ENCODE measurements at places on chromosomes 4 and X.

DNA sequence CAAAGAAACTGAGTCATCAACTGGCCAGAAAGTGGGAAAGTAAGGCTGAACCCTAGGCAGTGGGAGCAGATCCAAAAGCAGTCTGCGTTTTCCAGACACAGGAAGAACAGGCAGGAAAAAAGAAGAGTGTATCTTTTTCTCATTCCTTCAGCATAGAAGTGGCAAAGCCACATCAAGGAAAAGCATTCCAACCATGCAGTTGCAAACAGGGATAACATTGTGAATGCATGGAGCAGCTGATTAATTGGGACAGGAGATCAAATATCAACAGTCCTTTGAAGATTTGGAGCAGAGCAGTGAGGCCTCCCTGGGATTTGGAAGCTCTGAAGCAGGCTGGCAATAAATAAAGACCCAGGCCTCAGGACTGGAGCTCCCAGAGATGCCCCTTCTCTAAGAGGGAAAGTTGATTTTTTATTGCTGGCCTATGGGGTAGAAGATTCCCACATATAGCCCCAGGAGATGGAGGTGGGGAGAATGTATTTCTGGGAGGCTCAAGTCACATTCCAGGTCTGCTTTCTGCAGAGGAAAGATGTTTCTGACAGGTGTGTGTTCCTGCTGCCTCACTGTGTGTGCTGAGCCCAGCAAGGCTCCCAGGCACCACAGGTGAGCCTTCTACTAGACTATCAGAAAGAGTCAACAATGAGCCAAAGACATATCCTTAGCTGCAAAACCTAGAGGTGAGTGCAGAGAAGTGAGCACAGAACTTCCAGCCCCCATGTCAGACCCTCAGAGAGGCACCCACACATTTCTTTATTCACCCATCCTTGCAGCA is 222.5 kb downstream of the RAB28 start:
- DNase-seq: no peak

DNA sequence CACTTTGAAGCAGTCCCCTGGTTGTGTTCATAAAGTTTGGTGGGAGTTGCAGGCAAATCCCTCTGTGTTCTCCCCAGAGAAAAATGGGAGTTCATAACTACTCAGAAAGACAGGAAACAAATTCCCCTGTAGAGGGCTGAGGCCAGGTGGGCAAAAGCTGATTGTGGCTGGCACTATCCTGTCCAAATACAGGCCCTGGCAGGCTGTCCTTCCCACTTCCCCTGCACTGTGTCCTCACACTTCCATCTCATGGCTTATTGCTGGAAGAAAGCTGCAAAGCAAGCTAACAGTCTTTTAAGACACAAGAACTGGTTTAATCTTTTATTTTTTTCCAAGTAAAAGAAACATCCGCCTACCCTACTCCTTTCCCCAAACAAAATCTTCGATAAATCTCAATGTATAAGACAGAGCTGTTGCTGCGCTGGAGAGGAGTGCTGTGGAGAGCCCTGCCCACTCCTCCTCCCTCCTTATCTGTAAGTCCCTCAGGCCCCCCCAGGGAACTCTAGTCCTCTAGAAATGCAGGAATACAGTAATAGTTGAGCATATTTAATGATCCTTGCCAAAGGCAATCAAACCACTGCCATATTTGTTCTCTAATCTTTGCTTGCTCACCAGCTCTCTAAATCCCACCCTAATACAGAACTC is 14.0 kb downstream of the TAPT1 start:
- no peak for DNase-seq

DNA sequence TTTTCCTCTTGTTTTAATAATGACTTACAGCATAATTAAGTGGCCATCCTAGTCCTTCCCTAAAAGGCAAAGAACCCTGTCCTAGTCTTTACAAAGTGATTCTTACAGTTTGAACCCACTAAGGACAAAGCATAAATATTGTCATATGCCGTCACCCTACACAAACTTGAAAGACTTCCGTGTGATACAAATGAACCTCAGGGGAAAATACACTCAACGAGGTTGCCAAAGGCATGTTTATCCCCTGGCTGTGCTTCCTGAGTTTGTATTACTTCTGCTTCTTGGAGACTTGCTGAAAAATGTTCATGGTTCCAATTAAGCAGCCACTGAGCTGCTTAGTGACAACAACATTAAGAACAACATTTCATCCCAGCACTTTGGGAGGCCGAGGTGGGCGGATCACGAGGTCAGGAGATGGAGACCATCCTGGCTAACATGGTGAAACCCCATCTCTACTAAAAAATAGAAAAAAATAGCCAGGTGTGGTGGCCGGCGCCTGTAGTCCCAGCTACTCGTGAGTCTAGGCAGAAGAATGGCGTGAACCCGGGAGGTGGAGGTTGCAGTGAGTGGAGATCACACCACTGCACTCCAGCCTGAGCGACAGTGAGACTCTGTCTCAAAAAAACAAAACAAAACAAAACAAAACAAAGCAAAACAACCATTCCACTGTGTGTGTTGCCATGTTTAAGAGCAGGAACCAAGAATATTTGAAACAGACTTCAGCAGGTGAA is 16.2 kb downstream of the RASSF6 start:
- peak; percentile 47 for DNase-seq

DNA sequence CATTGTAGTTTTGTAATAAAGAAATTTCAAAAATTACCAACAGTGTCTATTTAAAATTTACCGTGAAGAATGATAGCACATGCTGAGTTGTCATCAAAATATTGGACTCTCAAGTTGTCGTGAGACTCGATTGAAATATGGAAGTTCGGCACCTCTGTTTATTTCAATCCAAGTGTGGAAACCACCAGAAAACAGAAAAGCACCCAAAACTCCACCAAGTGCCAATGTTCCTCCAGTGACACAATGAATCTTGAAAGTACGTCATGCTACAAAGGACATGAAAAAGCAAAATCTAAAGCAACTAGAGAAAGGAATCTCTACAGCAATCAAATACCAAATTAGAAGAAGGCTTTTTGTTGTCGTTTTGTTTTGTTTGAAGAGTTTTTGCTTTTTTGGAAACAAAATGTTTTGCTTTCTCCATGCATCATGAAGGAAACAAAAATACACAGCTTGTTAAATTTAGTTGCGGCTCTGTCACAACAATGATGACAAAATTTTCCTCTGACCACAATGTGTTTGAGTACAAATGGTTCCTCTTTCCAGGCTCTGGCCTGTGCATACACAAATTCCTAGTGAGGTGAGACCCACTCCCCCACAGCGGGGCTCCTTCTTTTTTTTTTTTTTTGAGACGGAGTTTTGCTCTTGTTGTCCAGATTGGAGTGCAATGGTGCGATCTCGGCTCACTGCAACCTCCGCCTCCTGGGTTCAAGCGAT is 9.6 kb upstream of the IL13RA1 start:
- no peak for DNase-seq

DNA sequence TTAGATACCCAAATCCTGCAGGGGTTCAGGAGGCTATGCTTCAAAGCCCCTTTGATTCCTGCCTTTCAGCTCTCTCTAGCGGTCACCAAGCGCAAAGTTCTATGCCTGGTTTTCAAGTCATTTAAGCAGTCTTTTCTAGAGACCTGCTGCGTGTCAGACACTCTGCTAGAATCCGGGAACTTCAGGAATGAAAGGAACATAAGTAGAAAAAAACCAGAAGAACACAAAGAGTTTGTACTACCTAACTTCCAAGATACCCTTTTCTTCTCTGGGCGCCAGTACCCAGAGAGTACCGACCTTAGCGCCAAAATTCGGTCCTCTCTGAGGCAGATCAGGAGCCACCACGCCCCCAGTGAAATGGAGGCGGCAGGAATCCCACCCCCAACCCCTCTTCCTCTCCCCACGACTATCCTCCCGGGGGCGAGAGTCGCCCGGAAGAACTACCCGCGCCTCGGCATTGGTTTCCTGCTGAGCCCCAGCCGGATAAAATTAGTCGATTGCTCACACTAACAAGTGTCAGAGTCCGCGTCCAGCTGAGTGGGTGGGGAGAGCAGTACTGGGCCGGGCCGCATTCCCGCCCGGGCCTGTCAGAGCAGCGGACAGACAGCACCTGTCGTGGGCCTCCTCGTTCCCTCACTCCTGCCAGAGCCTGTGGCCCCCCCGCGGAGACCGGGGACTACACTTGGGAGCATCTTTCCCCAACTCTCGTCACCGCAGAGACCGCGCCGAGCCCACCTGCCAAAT is 78.8 kb downstream of the RLIM start:
- no peak for DNase-seq

DNA sequence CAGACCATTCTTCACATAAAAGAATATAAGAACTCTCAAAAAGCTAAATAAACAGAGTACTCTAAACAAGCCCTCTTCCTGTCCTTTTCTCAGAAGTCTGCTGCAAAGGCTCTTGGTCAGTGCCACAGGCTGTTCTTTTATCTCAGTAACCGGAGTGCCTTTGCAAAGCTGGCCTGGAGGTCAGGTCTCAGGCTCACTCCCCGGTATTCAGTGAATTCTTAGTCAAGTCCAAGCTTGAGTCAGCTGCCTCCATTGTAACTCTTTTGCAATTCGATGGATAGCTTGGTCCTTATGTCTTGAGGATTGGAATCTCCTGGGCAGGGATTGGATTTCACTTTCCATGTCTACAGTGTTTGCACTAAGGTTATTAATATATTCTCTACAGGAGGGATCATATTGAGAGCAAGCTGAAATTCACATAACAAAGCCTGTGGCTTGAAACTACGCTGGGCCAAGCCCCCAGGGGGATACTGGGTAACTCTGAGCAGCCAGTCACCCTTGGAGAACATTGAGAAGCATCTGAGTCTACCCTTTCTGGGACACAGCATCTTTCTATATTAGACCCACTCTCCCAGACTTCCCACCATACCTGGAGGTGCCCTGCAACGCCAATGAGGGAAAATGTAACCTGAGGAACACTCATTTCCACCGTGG is 10.0 kb upstream of the HS6ST2 start:
- no peak for DNase-seq

GRCh38 chrX:153782313-153782712 is 1.5 kb downstream of the SRPK3 start:
- DNase-seq: no peak

DNA sequence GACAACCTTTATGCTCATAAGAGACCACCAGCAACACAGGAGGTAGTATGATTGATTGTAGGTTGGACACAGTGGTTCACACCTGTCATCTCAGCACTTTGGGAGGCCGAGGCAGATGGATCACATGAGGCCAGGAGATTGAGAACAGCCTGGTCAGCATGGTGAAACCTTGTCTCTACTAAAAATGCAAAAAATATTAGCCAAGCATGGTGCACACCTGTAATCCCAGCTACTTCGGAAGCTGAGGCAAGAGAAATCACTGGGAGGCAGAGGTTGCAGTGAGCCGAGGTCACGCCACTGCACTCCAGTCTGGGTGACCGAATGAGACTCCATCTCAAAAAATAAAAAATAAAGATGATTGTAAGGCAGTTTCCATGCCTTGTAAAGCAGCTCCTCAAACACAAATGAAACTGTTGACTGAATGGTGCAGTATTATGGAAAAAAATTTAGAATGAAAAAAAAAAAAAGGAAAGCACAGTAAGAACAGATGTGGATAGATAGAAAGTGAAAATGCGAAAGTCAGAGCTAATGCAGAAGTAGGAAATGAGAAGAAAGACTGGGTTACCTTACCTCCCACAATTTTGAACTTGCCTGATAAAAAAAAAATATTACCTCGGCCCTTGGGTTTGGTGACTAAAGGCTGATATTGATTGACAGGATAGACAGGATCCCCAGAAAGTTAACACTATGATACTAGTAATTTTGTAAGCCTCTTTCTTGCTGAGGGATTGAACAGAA is 249.2 kb upstream of the TRAM1L1 start:
- DNase-seq: no peak

GRCh38 chrX:23356189-23356588 is 21.5 kb downstream of the PTCHD1 start:
- no peak for DNase-seq

- DNase-seq: peak; percentile 22
These were observed 672 bp downstream of the LONRF3 start for GRCh38 chrX:118974908-118975671.

- no peak for DNase-seq
These were observed 32.7 kb upstream of the TCEANC start for GRCh38 chrX:13620207-13620606.

GRCh38 chrX:79570524-79571240 is 203.5 kb upstream of the ITM2A start:
- DNase-seq: no peak

DNA sequence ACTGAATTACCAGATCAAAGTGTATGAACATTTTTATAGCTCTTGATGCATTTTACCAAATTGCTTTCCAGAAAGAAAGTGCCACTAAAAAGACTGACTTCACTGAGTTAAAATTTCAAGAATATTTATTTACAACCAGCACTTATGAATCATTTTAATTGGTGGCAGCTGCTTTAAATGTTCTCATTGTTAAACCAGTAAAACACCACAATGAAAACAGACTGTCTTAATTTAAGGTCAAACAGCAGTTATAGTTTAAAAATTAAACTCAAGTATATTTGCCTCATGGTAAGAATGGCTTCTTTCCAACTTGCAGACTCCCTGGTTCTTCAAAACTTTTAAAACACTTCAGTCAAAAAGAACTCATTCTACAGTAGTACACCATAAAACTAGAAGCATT is 36.9 kb downstream of the AMMECR1 start:
- DNase-seq: peak; percentile 6

DNA sequence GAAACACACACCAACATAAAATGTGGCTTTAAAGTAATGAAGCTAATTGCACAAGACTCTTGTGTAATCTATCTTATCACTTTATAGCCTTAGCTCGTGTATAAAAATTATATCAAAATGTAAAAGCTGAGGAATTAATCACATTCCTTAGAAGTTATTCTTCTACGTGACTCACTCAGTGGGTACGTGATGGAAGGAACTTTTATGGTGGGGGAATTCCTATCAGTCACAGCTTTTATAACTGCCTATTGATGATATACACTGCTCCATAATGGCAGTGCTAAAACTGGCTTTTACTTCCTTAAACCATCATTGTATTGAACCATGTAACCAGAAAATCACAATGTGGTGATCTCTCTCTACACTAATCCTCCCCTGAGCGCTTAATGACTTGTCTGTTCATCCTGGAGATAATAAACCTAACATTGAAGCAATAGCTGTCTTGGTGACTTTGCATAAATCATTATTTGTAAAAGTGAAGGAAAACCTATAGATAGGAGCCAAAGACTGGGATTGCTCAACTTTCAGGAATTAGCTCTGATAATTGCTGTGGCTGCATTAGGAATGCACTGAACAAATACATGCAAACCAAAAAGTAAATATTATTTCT is 276.7 kb downstream of the GBA3 start:
- DNase-seq: no peak

GRCh38 chr4:18636001-18636585 is 614.5 kb upstream of the LCORL start:
- DNase-seq: no peak

GRCh38 chrX:43349363-43349762 is 306.7 kb upstream of the MAOA start:
- peak; percentile 25 for DNase-seq

DNA sequence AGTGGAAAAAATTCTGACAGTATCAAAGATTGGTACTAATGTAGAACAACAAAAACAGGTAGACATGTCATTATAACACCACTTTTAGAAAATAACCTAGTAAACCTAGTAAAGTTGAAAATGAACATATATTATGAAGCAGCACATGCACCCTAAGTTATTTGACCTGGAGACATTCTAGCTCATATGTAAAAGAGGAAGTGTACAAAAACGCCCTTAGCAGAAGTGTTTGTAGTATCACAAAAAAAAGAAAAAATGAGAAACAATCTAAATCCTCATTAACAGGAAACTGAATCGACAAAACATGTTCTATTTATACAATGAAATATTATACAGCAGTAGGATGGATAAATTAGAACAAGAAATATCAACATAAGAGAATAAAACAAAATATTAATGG is 318.9 kb upstream of the PPP1R2C start:
- DNase-seq: no peak

- no peak for DNase-seq
These were observed 1615.3 kb downstream of the PCDH18 start for GRCh38 chr4:135917011-135917410.

- peak; percentile 6 for DNase-seq
These were observed 258.2 kb downstream of the PPP1R2C start for GRCh38 chrX:42519666-42520231.

All from H4 (cell line).